ENCODE measurements at places on chromosomes 13 and 19. TPM values are rescaled to one million over a fixed set of nuclear protein-coding genes. Genes with fewer than 3 reads are reported as not detected.

GRCh38 chr19:56114051-56114777 is 6.9 kb downstream of the ZNF787 start:
- peaks cover 32% of the 10 kb centered on the region for H3K4me1 ChIP-seq
- DNase-seq: no peak
- H3K27me3 ChIP-seq: no peaks in the 10 kb centered on the region
- peaks cover 9% of the 10 kb centered on the region for H3K36me3 ChIP-seq

GRCh38 chr13:108323031-108323430 is 53.5 kb downstream of the TNFSF13B start:
- H3K4me3 ChIP-seq: no peak overlapping the region
- DNase-seq: no peak
- H3K27me3 ChIP-seq: peaks cover 14% of the 10 kb centered on the region
- H3K4me1 ChIP-seq: peaks cover 1% of the 10 kb centered on the region
- H3K27ac ChIP-seq: no peak overlapping the region
- H3K36me3 ChIP-seq: no peaks in the 10 kb centered on the region

DNA sequence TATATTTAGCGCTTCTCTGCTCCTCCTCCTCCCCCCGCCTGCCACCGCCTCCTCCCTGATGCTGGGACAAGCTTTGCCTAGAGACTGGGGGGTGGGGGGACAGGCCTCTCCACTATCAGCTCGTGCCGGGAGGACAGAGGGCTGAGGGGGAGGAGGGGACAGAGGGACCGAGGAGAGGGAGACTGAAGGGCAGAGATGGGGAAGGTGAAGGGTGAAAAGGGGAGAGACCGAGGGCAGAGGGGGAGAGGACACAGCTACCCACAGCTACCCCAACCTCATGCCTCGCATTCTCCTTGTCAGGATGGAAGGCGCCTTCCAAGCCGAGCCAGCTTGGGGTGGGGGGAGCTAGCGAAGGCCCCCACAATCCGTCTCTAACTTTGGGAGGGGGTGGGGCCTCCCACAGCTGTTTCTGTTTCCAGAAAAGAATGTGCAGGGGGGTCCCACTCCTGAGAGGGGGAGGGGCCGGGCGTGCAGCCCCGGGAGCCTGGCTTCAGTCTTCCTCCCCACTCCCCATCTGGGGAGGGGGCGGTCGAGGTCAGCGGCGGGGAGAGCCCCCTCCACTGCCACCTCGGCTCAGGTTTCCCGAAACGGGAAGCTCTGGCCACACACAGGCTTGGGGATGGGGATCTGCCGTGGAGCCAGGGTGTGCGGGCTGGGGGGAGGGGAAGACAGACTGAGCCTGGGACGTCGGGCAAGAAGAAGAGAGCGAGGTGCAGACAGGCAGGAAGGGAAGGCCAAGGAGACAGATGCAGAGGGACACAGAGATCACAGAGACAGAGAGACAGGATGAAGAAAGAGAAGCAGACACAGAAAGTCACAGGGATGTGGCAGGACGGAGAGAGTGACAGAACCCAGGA is 1.6 kb downstream of the DACT3 start:
- H3K4me3 ChIP-seq: peak overlapping the region; percentile 79
- peaks cover 19% of the 10 kb centered on the region for H3K4me1 ChIP-seq
- H3K36me3 ChIP-seq: no peaks in the 10 kb centered on the region
- peak overlapping the region; percentile 28 for H3K27ac ChIP-seq
- H3K27me3 ChIP-seq: peaks cover 30% of the 10 kb centered on the region
- no peak for DNase-seq

GRCh38 chr13:95128045-95128643 is 173.1 kb downstream of the ABCC4 start:
- H3K4me3 ChIP-seq: no peak overlapping the region
- no peaks in the 10 kb centered on the region for H3K27me3 ChIP-seq
- peaks cover under 1% of the 10 kb centered on the region for H3K36me3 ChIP-seq
- no peaks in the 10 kb centered on the region for H3K4me1 ChIP-seq
- no peak for DNase-seq
- no peak overlapping the region for H3K27ac ChIP-seq

GRCh38 chr19:6773323-6773931 is 919 bp downstream of the VAV1 start:
- H3K4me1 ChIP-seq: peaks cover 46% of the 10 kb centered on the region
- H3K27me3 ChIP-seq: no peaks in the 10 kb centered on the region
- H3K4me3 ChIP-seq: peak overlapping the region; percentile 82
- DNase-seq: peak; percentile 37

- H3K4me1 ChIP-seq: peaks cover 23% of the 10 kb centered on the region
- H3K27me3 ChIP-seq: peaks cover 5% of the 10 kb centered on the region
- DNase-seq: peak; percentile 39
Observed at GRCh38 chr19:42634409-42635232, 39.9 kb upstream of the CEACAM8 start.

- no peaks in the 10 kb centered on the region for H3K36me3 ChIP-seq
- peaks cover 6% of the 10 kb centered on the region for H3K4me1 ChIP-seq
- DNase-seq: no peak
- H3K27ac ChIP-seq: no peak overlapping the region
Observed at GRCh38 chr13:91399189-91400062, 1.0 kb downstream of the GPC5 start.

DNA sequence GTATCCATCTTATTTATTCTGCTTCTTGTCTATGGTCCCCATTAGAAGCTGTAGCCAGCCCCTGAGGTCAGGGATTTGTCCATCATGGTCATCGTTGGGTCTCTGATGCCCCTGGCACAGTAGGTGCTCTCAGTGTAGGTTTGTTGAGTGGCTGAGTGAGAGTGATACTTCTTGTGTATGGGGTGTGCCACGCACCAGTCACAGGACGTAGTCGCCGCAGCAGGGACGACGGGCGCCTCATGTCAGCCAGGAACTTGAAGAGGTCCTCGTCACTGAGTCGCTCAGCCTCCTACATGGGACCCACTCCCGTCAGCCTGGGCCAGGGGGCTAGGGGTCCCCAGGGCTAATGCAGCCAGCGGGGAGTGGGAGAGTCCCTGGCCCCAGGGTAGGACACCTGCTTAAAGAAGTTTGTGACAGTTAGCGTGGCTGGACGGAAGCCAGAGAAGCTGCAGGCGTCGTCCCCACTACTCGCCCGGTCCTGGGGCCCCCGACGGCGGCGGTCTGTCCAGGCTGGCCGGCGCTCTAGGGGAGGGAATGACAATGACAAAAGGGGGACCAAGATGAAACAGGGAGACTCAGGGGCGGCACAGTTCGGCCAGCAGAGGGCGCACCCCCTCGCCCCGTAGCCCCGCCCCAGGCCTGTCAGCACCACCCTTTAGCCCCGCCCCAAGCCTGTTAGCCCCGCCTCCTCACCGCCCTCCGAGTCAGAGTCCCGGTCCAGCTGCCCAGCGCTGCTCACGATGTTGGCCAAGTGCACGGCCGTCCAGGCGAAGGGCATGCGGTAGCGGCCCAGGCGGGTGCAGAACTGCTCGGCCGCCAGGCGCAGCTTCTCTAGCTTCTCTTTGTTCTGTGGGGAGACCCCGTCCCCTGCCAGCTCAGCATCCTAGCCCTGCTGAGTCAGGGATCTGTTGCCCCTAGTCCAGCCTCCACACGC is 3.7 kb downstream of the ANGPTL8 start:
- peaks cover 1% of the 10 kb centered on the region for H3K27me3 ChIP-seq
- no peak overlapping the region for H3K27ac ChIP-seq
- no peak overlapping the region for H3K4me3 ChIP-seq
- no peaks in the 10 kb centered on the region for H3K4me1 ChIP-seq

DNA sequence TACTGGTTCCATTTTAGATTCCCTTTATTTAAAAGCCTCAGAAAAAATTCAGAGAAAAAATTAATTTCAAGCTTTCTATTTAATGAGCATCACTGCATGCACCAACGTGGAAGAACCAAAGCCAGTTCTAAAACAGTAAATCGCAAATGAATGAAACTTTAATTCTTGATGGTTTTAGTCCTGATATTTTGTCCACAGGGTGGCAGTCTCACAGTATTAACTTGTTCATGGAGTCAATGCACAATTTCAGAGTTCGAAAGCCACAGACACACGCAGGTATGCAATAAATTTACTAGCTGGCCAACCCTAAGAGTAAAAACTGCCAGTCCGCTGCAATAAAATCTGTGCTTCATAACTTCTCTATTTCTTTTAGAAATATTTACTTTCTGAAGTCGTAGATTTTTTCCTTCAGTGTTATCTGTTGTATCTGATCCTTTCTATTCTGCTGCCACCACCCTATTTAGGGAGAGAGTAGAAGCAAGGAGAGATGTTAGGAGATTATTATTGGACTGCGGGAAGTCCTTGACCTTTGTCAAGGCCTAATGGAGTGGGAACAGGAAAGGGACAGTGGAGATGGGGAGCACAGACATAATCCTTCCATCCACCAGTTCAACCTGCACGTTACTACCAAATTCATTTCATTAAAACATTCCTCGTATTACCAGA is 7.0 kb upstream of the WBP4 start:
- no peak overlapping the region for H3K27ac ChIP-seq
- no peaks in the 10 kb centered on the region for H3K27me3 ChIP-seq
- no peak overlapping the region for H3K4me3 ChIP-seq
- DNase-seq: no peak
- H3K36me3 ChIP-seq: peaks cover 13% of the 10 kb centered on the region
- H3K4me1 ChIP-seq: peaks cover 44% of the 10 kb centered on the region

DNA sequence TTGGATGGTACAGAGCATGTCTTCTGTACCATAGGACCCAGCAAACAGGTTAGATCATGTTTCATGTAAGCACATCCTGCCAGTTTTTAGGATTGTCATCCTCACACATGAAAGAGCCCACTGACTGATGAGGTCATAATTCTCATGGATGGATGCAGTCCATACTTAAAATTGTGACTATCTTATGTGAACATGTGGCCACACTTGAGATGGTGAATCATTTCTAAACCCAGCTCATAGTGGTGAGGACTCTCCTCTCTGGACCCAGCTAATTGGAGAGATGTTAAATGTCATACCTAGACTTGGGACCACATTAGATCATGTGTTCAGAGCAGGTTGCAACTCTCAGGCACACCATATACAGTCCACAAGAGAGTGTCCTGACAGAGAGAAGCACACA is 24.8 kb upstream of the ZNF254 start:
- H3K36me3 ChIP-seq: peaks cover 61% of the 10 kb centered on the region
- no peaks in the 10 kb centered on the region for H3K4me1 ChIP-seq
- no peak overlapping the region for H3K4me3 ChIP-seq
- DNase-seq: no peak
- no peak overlapping the region for H3K27ac ChIP-seq
- no peaks in the 10 kb centered on the region for H3K27me3 ChIP-seq

DNA sequence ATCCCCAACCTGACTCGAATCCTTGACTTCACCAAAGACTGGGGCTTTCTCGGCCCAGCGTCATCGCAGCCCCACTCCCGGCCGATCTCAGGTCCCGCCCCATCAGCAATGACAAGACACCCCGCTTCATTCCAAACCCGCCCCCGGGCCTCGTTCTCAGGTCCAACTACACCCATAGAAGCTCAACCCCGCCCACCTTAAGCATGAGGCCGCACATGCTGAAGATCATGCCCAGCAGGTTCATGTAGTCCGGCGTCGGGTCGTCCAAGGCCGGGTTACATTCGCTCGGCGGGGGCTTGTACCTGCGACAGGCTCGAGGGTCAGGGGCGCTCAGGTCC is 2.3 kb downstream of the WDR83 start:
- peak; percentile 65 for DNase-seq
- peak overlapping the region; percentile 93 for H3K4me3 ChIP-seq
- H3K27me3 ChIP-seq: no peaks in the 10 kb centered on the region

DNA sequence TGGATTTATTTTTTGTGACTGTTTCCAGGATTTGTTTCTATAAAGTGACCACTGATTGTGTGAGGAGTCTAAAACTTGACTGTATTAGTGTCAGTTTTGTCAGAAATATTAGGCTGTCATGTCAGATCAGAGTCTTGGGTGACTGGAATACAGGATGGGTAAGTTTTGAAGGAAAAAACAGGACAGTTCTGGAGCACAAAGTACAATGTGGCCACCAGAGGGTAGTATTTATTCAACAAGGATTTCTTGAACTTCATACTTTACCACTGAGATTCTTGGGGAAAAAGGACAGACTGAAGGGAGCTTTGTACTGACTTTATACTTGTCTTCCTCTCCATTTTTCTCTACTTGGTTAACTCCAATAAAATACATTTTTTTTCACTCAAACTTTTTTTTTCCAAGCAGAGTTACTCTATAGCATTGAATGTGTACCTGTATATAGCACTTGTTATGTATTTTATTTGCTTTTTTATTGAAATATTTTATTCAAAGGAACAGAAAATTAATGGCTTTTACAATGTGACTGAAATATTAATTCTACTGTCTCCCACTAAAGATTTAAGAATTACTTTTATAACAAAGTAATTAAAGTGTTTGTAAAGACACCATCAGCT is 51.1 kb downstream of the LMO7 start:
- peaks cover 9% of the 10 kb centered on the region for H3K4me1 ChIP-seq
- no peak overlapping the region for H3K4me3 ChIP-seq
- DNase-seq: no peak

- H3K36me3 ChIP-seq: peaks cover 4% of the 10 kb centered on the region
- no peak for DNase-seq
- H3K27me3 ChIP-seq: peaks cover 49% of the 10 kb centered on the region
- no peaks in the 10 kb centered on the region for H3K4me1 ChIP-seq
- H3K4me3 ChIP-seq: no peak overlapping the region
- no peak overlapping the region for H3K27ac ChIP-seq
Observed at GRCh38 chr13:98749501-98749900, 3.0 kb downstream of the SLC15A1 start.

DNA sequence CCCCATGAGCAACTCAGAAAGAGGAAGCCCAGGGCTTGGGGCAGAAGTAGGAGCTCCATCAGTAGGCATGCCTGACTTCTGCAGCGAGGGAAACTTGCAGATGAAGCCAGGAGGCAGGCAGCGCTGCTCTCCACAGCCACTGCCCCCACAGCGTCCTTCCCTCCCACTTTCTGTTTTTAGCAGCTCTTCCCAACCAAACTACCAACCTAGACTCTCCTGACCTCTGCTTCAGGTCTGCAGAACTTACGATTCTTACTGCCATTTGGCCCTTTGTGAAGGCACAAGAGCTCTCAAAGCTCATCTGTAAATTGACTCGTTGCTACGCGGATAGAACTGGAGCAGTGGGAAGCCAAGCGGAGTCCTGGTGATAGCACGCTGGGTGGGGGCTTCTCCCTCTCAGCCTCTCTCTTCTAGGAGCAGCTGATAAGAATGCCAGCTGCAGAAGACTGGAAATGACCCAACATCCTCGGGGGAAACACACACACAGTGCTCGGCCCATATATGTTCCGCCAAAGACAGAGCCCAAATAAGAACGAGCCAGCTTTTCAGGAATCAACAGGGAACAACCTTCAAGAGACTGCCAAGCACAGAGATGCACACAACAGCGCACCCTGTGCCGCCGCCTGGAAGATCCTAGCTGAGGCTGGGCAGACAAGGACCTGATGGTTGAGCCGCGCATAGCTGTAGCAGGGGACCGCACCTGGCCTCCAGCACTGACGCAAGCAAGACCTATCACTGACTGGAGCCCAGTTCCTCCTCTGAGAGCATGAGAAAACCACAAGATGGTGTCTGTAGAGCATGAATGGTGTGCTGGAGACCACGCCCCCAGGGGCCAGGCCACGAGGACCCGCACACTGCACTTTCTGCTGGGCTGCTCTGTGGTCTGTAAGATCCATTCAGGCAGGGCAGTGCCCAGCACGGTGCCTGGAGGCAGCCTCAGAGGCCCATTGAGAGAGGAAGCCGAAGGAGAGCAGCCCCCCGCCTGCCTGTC is 15.9 kb upstream of the SLC35E1 start:
- DNase-seq: peak; percentile 59
- H3K4me1 ChIP-seq: peaks cover 76% of the 10 kb centered on the region
- H3K27ac ChIP-seq: peak overlapping the region; percentile 90
- peaks cover 5% of the 10 kb centered on the region for H3K36me3 ChIP-seq

CGB1 gene
- not detected for total RNA-seq

SPART gene
- total RNA-seq: 31.7 TPM

ZNF441 gene
- 4.2 TPM for total RNA-seq

HIF3A gene
- total RNA-seq: not detected

PRR19 gene
- 0.74 TPM for total RNA-seq
